ENCODE measurements at places on chromosomes 4 and X. TPM values are rescaled to one million over a fixed set of nuclear protein-coding genes. Genes with fewer than 3 reads are reported as not detected.

The CXCL1 gene
- total RNA-seq = 22.9 TPM

The TCEANC gene
- 2.0 TPM for total RNA-seq

The KLHL13 gene
- 3.2 TPM for total RNA-seq

The SMAD1 gene
- 34.0 TPM for total RNA-seq

DNA sequence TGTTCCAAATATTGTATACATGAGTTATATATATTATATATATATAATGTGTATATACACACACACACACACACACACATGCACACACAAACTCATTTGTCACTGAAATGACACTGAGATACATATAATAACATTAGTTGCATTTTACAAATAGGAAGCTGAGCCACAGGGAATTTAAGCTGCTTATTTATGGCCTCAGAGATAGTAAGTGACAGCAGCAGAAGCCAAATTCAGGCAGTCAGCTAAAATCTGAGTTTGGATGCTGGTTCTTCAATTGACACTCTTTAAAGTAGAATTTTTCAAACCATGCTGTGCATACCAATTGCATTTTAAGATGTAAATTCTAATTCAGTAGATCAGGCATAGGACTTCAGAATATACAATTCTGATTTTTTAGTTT lies 163.3 kb upstream of the CTSO start:
- no peak for ATAC-seq

DNA sequence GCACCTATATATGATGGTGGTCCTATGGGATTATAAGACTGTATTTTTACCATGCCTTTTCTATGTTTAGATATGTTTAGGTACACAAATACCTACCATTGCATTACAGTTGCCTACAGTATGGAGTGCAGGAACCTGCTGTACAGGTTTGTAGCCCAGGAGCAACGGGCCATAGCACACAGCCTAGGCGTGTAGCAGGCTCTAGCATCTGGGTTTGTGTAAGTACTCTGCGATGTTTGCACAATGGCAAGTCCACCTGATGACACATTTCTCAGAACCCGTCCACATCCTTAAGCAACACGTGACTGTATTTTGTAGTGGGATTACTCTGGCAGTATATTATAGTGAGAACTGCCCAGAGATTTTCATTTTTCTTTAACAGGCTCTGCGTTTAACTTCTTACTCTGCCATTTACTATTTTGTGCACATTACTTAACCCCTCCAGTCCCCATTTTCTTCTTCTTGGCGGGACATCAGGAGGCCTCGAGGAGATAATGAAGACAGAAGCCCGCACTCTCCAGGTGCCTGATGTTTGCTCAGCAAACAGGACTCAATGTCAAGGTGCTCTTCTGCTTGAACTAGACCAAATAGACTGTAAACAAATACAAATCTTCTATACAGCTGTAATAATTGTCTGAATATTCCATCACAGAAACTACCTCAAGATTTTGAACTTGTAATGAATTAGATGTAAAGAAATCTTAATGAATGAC lies 102.0 kb upstream of the PDLIM3 start:
- peak; percentile 99 for ATAC-seq

DNA sequence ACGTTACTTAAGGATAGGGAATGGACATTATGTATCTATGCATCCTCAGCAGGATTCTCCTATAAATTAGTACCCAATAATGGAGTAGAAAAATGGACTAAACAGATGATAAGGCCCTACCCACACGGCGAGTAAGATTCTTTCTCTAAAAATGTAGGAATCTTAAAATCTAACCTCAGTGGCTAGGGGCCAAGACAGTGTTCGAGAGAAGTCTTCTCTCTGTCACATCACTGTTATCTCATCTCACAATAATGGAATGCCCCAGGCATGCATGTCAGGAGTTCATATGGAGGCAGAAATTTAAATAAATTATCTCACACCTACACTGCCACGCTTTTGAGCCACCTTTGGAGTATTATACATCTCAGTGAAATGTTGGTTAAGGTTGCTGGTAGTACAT lies 132.9 kb downstream of the LDB2 start:
- ATAC-seq = no peak

GRCh38 chrX:112636951-112637581 lies 42.7 kb downstream of the LHFPL1 start:
- ATAC-seq = no peak

GRCh38 chrX:138875472-138875871 lies 164.0 kb upstream of the FGF13 start:
- peak; percentile 59 for ATAC-seq

DNA sequence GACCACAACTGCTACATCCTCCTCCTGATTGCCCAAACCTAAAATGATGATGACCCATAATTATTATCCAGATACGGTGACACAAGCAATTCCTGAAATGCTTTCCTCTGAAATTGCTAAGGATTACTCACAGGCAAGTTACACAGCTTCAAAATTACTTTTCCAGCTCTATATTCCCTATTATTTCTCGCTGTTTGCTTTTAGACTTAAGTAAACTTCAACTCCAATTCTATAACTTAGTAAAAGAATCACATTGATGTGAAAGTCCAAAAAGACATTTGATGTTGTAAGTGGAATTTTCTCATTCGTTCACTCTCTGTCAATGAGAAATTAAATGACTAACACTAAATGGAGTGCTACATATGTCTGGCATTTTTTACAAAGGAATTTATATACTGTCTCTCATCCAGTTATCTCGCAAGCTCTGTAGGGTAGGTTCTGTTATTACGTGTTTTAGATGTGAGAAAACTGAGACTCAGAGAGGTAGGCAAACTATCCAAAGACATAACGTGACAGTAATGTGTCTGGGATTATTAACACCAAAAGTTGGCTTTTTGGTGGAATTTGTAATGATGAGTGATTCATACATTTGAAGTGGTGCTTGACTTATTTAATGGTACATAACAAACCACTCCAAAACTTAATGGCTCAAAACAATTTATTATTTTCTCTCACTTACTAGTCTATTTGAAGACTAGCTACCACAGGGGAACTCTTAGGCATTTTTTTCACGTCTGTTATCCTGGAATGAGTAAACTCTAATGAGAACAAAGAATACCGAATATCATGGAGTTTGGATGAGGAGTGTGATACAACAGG lies 31.5 kb downstream of the PALLD start:
- no peak for ATAC-seq

- no peak for ATAC-seq
These were observed 16.3 kb downstream of the SPON2 start for GRCh38 chr4:1156069-1156468.

GRCh38 chrX:112545051-112545450 lies 134.7 kb downstream of the LHFPL1 start:
- ATAC-seq = no peak

DNA sequence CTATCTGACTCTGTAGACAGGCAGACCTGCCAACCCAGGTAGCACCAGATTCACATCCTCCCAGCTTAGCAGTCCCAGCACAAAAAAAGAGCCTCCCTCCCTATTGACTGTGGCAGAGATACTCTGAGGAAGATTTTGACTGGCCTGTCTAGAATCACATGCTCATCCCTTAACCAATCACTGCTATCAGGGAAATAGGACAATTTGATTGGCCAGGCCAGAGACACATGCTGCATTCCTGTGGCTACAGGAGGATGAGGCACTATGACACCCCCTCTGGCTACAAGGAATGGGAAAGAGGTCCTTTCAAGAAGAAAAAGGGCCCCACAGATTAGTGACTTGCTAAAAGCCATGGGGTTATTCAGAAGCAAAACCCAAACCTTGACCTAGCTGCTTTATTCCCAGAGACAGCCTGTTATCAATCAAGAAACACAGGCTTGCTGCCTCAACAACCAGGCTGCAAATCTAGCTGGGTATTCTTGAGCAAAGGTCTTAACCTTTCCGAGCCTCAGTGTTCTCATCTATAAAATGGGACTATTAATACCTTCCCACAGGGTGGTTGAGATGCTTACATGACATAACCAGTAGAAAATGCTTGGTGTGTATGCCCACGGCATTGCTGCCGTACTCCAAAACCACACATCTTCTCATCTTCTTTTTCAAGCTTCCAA lies 147.6 kb downstream of the BCOR start:
- ATAC-seq = no peak

GRCh38 chr4:82799006-82799881 lies 648 bp upstream of the SCD5 start:
- ATAC-seq = no peak

GRCh38 chrX:104679175-104679574 lies 113.2 kb downstream of the IL1RAPL2 start:
- no peak for ATAC-seq

GRCh38 chr4:141307241-141307689 lies 86.6 kb downstream of the ZNF330 start:
- peak; percentile 84 for ATAC-seq

- no peak for ATAC-seq
These were observed 78.7 kb downstream of the VCX3A start for GRCh38 chrX:6456196-6456595.

GRCh38 chrX:30593440-30594200 lies 16.1 kb upstream of the TASL start:
- ATAC-seq = no peak

- ATAC-seq = no peak
These were observed 35.3 kb upstream of the ADAMTS3 start for GRCh38 chr4:72604324-72604723.

GRCh38 chr4:182143822-182144625 lies 99.2 kb upstream of the TENM3 start:
- peak; percentile 68 for ATAC-seq

DNA sequence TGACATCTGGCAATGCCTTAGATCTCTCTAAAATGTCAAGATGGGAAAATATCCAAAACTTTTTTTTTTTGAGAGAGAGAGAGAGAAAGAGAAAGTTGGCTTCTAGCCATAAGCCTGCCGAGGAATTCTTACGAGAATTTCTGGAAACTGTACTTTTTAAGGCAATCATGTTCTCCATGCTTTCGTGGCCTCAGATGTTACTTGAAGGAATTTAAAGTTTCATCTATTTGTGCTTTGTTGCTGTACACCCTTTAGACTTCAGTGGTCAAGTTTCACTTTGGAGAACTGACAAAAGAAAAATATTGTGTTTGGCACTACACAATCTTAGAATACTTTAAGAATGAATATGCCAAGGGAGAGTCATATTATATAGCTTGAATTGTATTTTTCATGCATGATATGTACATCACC lies 53.9 kb downstream of the FAT4 start:
- no peak for ATAC-seq

DNA sequence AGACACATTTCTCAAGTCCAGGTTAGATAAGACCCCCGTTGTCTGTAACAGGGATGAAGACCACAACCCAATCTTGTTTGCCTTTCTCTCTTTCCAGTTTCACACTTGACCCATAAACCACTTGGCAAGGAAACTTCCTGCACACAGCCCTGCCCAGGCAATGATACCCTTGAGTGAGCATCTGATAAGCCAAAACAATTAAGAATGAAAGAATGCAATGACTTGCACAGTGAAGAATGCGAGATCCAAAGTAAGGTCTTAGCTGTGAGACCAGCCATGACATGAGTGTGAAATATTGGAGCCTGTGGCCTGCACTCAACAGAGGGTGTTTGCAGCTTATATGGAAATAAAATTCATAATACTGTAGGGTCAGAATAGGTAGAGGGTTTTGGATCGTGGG lies 37.9 kb upstream of the MXRA5 start:
- no peak for ATAC-seq

DNA sequence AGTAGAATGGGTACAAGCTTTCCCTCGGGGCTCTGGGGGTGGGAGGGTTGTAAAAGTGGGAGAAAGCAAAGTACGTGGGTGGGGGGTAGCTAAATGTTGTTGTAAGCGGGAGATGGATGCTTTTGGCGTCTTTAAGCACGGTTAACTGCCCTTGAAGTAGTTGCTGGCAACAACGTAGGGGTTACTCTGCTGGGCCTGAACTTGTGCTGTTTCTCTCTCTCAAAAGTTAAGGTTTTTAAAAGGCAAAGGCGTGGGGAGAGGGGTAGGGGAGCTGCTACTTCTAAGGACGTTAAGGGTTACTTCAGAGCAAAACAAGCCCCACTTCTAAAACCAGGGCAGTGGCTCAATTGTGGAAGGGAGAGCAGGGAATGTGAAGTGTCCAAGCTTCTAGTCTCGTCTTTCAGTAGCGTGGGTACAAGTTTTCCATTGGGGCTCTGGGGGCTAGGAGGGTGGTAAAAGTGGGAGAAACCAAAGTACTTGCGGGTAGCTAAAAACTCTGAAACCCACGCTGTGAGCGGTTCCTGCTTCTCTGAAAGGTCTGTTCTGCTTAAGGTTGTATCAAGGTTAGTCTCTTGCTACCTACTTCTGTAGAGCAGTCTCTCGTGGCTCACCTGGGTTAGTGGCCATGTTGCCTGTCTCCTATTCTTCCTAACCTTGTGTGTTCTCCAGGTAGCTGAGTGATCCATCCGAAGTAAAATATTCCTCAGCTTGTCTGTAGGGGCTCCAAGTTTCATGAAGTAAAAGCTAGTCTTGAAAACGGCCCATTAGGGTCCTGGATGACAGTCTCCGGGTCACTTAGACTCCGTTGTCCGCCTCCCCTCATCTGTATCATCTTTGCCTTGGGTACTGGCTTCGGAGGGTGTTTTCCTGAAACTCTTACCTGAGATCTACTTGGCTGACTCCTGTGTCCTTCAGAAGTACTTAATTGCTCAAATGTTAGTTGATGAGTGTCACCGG lies 1.7 kb upstream of the WDR1 start:
- ATAC-seq = no peak

DNA sequence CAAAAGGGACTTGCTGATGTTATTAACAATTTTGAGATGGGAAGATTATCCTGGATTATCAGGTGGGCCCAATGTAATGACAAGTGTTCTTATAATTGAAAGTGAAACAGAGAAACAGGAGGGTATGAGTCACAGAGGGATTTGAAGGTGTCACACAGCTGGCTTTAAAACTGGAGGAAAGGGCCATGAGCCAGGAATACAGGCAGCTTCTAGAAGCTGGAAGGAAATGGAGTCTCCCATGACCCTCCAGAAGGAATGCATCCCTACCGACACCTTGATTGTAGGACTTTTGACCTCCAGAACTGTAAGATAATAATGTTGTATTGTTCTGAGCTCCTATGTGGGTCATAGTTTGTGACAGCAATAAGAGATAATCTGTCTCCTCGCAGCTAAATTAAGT lies 98.0 kb upstream of the STIM2 start:
- ATAC-seq = no peak

DNA sequence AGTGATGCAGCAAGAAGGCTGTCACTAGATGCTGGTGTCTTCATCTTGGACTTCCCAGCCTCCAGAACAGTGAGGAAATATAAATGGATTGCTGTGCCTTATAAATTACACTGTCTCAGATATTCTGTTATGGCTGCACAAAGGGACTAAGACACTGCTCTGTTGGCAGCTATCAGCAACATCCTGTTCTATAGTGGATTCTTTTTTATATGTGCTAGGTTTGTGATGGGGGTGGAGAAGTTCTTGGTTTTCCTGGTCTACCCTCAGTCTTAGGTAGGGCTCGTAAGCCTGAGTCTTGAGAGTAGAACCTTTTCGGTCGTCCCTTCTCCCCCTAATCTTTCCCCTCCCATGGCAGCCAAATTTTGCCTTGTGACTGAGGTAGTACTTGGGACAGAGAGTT lies 17.3 kb downstream of the STIM2 start:
- ATAC-seq = no peak

DNA sequence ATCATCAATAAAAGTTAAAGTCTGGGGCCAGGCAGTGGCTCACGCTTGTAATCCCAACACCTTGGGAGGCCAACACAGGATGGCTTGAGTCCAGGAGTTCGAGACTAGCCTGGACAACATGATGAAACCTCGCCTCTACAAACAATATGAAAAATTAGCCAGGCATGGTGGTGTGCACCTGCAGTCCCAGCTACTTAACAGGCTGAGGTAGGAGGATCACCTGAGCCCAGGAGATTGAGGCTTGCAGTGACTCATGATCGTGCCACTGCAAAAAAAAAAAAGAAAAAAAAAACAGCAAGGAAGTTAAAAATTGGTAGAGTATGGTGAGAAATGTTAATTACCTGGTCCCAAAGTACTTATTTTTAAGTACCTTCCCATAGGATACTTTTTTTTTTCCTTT lies 27.5 kb downstream of the FBXW7 start:
- ATAC-seq = peak; percentile 49

GRCh38 chr4:1602655-1603412 lies 81.3 kb downstream of the FAM53A start:
- no peak for ATAC-seq
